SK-N-SH (cell line): ENCODE measurements at places on chromosomes 12 and 14. TPM values are rescaled to one million over a fixed set of nuclear protein-coding genes. Genes with fewer than 3 reads are reported as not detected.
A peak's percentile ranks its signal among the peaks of the same experiment; 100 is the strongest.

DNA sequence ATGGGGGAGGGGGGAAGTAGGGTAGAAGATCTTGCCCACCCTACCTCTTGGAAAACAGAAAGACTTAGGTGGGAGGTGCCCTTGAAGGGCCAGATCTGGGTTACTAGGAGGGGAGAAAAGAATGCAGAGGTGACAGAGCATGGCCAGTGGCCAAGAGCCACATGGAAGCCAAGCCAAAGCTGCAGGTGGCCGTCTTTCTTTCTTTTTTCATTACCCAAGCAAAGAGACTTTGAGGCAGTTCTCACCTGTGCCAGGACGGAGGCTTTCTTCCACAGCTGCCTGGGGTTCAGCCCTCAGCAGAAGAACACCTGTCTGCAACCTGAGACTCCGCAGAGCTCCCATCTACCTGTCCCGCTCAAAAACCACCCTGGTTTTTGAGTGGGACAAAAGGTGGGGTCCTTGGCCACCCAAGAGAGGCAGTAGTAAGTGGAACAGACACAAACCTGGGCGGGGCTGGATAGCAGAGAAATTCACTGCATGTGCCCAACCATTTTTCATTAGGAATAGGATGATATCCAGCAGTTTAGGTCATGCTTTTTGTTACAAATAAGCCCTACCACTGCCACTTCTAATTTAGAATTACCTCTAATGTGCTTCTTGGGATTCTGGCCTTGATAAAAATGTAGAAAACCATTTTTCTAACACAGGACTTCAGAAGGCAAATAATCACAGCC lies 116.5 kb downstream of the DYRK2 start:
- no peak for DNase-seq

DNA sequence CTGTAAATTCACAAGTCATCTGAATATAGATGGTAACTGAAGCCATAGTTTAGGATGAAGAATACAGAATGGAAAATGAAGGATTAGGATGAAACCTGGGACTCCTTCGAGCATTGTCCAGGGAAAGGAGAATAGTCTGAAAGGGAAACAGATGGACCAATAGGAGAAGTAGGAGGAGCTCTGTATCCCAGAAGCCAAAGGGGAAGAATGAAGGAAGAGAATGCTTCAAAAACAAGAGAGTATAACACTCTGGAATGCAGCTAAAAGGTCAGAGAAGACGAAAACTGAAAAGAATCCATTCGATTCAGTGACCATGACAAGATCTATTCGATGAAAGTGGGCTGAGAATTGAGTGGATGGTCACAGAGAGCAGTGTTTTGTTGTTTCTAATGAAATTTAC lies 1.0 kb downstream of the GMFB start:
- peak; percentile 63 for DNase-seq

GRCh38 chr12:129559776-129560175 lies 344.0 kb downstream of the TMEM132D start:
- no peak for DNase-seq

Gene PAX9
- not detected in 2 replicates for polyA plus RNA-seq

Gene AMDHD1
- 0.07 and 0.10 TPM in 2 replicates for polyA plus RNA-seq

Gene LUM
- polyA plus RNA-seq, result 30.6 and 50.2 TPM in 2 replicates
